Globus pallidus (tissue), 1 donor: ENCODE measurements at places on chromosomes 13 and 19.
A peak's percentile ranks its signal among the peaks of the same experiment; 100 is the strongest.

GRCh38 chr13:74770361-74770760 is 636.2 kb upstream of the KLF12 start:
- no peak for DNase-seq

- DNase-seq: no peak
These were observed 40.8 kb upstream of the CEACAM21 start for GRCh38 chr19:41535029-41535622.

DNA sequence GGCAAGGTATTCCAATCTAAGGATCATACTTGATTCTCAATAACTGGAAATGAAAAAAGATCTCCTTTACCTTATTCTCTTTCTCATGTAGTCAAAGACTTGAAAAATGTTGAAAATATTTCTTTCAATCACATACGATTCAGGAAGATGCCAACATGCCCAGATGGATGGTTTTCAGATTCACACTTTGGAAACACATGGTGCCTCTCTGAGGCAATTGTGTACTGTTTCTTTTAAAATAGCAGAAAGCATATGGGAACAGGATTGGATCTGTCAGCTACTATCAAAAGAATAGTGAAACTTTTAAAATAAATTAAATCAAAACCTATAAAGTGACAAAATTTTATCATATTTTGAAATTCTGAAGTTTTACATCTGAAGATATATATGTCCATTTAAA is 222.4 kb downstream of the SPRY2 start:
- no peak for DNase-seq

- peak; percentile 41 for DNase-seq
These were observed 2.8 kb upstream of the TNNI3 start for GRCh38 chr19:55160128-55160985.

DNA sequence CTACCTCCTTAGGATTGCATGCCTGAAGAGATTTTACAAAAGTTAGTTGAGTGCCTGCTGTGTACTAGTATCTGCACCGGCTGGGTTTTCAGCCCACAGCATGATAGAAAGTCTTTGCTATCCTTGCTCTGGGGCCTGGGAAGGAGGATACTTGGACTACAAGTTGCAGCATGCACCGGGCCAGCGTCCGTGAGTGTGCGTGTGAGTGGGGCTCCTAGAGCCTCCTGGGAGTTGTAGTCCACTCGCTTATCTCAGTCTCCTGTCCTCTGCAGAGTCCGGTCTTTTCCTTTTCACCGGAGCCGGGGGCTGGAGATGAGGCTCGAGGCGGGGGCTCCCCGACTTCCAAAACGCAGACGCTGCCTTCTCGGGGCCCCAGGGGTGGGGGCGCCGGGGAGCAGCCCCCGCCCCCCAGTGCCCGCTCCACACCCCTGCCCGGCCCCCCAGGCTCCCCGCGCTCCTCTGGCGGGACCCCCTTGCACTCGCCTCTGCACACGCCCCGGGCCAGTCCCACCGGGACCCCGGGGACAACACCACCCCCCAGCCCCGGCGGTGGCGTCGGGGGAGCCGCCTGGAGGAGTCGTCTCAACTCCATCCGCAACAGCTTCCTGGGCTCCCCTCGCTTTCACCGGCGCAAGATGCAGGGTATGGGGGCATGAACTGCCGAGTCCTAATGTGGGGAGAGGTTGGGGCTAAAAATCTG is 20.6 kb downstream of the BRSK1 start:
- no peak for DNase-seq

DNA sequence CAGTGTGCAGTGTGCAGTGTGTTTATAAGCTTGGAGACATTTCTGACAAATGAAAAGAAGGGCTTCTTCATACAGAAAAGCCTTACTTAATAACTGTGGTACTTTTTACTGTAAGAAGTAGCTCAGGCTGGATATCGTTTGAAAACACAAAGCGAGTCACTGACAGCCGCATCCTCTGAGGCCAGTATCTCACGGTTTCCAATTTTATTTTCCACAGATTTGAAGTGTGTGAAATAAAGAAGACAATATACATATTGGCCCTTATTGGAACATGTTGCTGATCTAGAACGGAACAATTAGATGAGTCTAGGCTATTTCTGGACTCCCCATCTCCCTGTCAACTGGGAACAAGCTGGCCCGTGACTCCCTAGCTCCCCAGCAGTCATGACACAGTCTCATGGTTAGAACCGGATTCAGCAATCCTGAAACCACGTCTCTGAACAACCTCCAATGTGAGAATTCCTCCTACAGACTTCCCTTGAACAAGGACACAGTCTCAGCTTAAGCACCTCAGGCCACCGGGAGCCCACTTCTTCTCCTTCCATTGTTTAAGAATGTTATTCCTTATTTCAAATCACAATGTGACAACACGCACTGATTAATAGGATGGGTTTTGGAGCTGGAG is 484.5 kb downstream of the COG6 start:
- DNase-seq: no peak
